ENCODE measurements at places on chromosomes 11 and 22.

GRCh38 chr11:33540946-33541915 is 159.4 kb downstream of the C11orf91 start:
- no peak for DNase-seq

DNA sequence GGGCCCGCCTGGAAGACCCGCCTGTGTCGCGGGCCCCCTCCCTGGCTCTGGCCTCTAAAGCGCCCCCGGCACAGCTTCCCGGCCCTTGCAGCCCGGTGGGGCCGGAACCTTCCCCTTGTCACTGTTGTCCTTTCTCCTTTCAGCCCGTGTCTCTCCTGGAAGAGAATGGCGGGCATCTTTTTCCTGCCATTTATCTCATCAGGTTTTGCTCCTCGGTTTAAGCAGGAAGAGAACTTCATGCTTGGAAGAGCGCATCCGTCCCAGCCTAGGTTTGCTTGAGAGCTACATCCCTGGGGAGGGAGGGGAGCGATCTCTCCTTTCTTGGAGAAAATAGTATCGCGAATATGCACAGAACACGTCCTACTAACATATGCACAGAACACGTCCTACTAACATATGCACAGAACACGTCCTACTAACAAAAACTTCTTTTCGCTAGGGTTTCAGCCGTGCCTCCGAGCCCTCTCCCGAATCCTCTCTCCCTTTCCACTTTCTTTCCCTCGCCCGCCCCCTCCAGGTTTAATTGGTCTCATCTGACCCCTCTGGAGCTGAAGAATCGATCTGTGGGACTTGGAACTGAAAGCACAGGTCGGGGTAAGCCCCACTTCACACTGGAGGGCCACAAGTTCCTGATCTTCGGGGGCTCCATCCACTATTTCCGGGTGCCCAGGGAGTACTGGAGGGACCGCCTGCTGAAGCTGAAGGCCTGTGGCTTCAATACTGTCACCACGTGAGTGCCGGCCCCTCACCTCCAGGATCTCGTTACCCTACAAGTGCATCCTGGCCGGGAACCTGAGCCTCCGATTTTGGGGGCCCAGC is 1.2 kb downstream of the GLB1L3 start:
- DNase-seq = no peak

DNA sequence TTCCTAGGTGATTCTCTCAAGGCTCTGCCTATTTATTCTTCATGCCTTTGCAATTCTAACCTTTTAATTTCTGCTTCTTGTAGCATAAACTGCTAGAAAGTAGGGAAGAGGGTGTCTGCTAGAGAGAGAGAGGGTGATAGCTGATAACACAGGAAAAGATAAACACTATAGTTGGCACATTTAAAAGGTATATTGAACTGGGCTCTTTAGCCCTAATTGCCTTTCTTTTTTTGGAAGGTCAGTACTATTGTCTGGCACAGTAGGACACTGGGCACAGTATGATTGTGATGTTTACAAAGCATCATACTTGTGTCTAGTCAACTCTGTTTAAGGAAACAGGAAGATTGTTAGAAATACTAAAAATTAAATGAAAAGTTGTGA is 33.3 kb downstream of the TEAD1 start:
- DNase-seq = no peak

- no peak for DNase-seq
Measured at GRCh38 chr11:129427376-129427775, 51.7 kb downstream of the BARX2 start.

GRCh38 chr22:35971456-35972119 is 57.0 kb downstream of the RBFOX2 start:
- DNase-seq = no peak

DNA sequence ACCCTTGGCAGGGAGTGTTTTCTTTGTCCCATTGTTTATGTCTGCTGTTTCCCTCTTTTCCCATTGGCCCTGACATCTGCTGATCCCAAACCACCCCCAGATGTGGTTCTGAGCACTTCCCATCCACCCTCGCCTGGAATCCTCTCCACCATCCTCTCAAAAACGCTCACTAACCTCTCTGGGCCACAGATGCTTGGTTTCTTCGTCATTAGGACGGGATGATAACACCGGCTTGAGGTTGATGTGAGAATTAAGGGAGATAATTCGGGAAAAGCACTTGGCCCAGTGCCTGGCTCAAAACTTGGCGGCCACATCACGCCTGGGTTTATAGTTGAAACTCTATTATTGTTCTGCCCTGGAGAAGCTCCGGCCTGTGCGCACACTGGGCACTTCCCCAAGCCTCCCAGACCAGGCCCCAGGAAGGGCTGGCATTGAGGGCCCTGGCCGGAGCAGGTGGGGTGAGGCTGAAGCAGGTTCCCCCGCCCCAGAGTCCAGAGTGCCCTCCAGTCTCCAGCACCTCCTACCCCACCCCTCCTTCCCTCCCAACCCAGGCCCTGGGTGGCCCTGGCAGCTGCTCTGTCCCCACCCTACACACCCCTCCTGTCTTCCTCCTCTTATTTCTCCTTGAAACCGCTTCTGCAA is 63.7 kb downstream of the CYTH4 start:
- no peak for DNase-seq

GRCh38 chr11:119081682-119082260 is 2.9 kb upstream of the HMBS start:
- DNase-seq = no peak

DNA sequence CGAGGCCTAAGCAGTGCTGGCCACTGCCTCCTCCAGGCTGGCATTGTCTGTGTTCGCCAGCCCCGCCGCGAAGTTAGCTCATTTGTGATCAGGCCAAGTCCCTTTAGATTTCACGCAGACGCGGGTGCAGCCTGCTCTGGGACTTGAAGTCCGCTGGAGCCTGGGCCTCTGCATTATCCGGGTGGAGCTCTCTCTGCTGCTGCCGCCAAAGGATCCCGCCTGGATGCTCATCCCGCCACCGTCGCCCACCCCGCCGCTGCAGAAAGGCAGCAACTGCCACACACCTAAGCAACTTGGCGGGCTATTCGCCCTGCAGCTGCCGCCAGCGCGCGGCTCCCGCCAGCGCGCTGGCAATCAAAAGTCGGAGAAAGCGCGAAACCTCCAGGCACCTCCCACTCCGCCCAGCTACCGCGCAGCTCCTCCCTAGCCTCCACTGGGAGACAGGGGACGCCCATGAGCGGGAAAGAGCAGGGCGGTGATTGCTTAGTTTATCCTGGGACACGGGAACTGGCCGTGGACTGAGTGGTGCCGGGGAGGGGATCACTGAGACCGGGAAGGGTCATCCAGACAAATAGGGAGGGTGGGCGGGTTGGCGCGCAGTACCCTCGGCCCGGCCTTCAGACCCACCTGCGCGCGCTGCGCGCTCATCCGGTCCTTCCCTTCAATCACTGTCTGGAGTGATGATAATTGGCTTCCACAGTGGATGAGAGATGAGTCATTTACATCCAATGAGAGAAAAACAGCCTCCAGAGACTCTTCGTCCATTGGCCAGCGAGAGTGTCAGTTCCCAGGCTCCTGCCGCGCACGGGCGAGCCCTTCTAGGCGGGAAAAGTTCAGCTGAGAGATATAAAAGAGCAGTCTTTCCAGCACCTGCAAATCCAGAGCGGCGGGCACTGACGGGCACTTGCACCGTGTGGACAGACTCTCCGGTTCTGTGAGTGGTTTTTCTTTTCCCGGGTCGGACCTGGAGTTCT is at the start of gene FAM111B:
FAM111B (plus strand) TSS at position 875 of the 974 bp plus-strand sequence. CDS start 2,389 bp downstream, outside the sequence.
- DNase-seq = peak; percentile 48

GRCh38 chr11:73233211-73233610 is 15.1 kb downstream of the P2RY2 start:
- DNase-seq = no peak

DNA sequence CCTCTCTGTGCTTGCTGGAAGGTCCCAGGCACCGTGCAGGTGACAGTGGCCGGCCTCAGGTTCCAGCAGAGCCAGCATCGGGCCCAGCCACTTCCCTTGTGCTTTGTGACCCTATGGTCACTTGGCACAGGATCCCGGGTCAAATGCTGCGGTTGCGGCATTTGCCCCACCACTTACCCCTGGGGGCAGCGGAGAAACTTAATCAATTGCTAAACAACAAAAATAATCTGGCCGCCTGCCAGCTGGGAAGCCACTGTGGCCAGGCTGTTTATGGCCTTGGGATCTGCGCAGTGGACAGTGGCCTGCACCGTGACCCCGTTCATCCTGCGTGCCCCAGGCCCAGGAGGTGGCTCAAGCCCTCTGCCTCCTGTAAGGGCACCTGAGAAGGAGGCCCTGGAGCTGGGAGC is 65.0 kb downstream of the LRP5 start:
- no peak for DNase-seq

- no peak for DNase-seq
Measured at GRCh38 chr22:33658775-33659174, 261.5 kb downstream of the LARGE1 start.

DNA sequence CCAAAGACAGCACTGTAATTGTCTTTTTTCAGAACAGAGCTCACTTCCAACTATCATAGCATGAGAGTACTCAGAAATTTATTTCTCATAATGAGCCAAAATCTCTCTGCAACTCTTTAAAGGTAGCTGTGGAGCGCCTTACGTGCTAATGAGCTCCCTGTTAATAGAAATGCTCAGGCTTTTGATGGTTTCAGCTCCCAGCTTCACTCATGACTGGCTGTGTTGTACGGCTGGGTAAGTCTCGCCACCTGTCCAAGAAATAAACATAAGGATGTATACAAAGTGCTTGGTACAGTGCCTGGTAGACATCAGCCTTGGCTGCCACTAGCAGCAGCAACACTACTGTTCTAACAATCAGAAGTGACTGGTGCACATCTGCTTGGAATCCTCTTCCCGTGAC is 109.4 kb downstream of the LDLRAD3 start:
- no peak for DNase-seq

- no peak for DNase-seq
Measured at GRCh38 chr11:66494935-66495334, 14.7 kb downstream of the DPP3 start.

GRCh38 chr11:33509632-33510031 is 191.0 kb downstream of the C11orf91 start:
- no peak for DNase-seq

DNA sequence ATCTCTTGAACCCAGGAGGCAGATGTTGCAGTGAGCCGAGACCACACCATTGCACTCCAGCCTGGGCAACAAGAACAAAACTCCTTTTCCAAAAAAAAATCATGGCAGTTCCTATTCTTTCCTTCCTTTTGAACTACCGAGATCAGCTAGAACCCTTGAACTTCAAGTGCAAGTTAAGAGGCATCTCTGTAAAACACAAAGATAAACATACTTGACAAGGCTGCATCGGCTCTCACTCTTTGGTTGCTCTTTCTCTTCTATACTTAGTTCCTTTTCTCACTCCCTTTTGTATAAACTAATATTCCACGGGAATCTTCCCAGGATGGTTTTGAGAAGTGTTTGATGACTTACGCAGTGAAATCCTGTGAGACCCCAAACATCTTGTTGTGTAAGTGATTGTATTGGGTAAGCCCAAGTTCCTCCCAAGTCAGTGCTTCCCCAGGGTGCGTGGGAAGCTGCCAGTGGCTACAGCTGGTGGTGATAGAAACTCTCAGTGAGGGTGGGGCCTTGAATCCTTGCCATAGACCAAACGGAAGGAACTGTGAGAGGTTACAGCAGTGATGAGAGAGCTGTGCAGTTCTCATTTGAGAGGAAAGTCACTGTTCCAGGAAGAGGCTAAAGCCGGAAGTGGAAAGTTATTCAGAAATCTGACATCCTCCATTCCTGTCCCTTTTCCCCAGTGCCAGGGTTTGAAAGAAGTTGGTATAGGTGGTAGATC is 24.1 kb upstream of the CDC42EP2 start:
- no peak for DNase-seq

GRCh38 chr11:120057595-120058581 is 80.0 kb downstream of the TRIM29 start:
- no peak for DNase-seq

- DNase-seq = no peak
Measured at GRCh38 chr11:79078999-79079398, 361.8 kb downstream of the TENM4 start.

GRCh38 chr22:48309115-48309705 is 1518.5 kb downstream of the BRD1 start:
- no peak for DNase-seq

DNA sequence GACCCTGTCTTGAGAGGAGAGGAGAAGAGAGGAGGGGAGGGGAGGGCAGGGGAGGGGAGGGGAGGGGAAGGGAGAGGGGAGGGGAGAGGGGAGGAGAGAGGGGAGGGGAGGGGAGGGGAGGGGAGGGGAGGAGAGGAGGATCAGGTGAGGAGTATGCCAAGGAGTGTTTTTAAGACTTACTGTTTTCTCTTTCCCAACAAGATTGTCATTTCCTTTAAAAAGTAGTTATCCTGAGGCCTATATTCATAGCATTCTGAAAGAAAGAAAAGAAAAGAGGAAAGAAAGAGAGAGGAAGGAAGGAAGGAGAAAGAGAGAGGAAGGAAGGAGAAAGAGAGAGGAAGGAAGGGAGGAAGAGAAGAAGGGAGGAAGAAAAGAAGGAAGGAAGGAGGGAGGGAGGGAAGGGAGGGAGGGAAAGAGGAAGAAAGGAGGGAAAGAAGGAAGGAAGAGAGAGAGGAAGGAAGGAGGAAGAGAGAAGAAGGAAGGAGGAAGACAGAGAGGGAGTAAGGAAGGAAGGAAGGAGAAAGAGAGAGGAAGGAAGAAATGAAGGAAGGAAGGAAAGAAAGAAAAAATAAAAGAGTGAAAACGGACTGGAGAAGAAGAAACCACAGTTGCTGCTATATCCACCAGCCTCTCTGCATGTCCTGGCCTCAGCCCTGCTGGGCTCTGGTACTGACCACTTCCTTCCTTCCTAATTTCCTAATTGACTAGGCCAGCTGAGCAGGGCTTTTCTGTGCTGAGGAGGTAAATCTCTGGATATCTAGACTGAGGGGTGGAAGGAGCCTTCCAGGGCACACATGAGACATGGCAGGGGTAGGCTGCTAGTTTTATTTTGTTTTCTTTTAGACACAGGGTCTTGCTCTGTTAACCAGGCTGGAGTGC is 1.1 kb upstream of the SAA1 start:
- no peak for DNase-seq

DNA sequence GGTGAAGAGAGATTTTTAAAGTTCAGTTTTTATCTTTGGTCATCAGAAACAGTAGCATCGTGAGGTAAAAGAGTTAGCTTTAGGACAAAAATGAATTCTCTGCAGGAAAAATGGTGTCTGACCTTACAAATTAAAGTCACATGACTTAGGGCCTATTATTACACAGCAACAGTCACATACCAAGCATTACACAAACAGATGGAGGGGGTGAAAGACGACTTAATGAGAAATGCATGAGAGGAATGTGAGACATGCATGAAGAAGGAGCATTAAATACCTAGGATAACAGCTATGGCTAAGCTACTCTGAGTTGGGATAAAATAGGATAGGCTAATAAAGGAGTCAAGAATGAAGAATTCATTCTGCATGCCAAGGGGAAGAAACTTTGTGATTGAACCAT is 77.5 kb downstream of the BLID start:
- DNase-seq = no peak

GRCh38 chr11:132961453-132961852 is 570.8 kb downstream of the OPCML start:
- DNase-seq = no peak

- no peak for DNase-seq
Measured at GRCh38 chr11:12139144-12139881, 28.9 kb downstream of the MICAL2 start.

GRCh38 chr11:68591719-68592118 is 92.6 kb upstream of the GAL start:
- DNase-seq = no peak

- no peak for DNase-seq
Measured at GRCh38 chr11:79486242-79486984, 45.6 kb upstream of the TENM4 start.

Data from stimulated activated CD8-positive, alpha-beta memory T cell treated with anti-CD3 and anti-CD28 coated beads, Interleukin-2, amount 100 ng/mL, for 48 hours (primary cell).